ENCODE measurements at places on chromosomes 16 and 17.
A peak's percentile ranks its signal among the peaks of the same experiment; 100 is the strongest.

GRCh38 chr17:79051306-79051705 lies 23.3 kb upstream of the ENGASE start:
- DNase-seq, result no peak

GRCh38 chr16:64217789-64218535 lies 903.9 kb downstream of the CDH11 start:
- DNase-seq, result no peak

DNA sequence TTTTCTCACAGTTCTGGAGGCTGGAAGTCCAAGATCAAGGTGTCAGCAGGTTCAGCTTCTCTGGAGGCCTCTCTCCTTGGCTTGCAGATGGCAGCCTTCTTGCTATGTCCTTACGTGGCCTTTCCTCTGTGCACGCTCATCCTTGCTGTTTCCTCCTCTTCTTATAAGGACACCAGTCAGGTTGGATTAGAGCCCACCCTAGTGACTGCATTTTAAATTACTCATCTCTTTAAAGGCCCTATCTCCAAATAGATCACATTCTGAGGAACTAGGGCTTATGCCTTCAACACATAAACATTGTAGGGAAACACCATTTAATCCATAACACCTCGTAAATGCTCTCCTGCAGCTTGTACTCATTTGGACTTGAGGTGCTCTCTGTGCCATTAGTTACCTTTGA lies 36.3 kb downstream of the DHRS7C start:
- no peak for DNase-seq

DNA sequence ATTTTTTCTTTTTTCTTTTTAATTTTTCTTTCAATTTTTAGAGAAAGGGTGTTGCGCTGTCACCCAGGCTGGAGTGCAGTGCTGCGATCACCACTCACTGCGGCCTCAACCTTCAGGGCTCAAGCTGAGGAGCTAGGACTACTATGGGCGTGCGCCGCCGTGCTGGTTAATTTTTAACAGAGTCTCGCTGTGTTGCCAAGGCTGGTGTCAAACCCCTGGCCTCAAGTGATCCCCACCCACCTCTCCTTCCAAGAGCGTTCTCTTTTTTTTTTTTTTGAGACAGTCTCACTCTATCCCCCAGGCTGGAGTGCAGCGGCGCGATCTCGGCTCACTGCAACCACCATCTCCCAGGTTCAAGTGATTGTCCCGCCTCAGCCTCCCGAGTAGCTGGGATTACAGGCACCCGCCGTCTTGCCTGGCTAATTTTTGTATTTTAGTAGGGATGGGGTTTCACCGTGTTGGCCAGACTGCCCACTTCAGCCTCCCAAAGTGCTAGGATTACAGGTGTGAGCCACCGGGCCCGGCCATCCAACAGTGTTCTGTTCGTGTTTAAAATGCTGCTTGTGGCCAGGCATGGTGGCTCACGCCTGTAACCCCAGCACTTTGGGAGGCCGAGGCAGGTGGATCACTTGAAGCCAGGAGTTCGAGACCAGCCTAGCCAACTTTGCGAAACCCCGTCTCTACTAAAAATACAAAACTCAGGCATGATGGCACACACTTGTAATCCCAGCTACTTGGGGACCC lies 14.5 kb upstream of the RPL13 start:
- peak; percentile 34 for DNase-seq

GRCh38 chr16:50761267-50761666 lies 19.4 kb downstream of the CYLD start:
- DNase-seq, result no peak

DNA sequence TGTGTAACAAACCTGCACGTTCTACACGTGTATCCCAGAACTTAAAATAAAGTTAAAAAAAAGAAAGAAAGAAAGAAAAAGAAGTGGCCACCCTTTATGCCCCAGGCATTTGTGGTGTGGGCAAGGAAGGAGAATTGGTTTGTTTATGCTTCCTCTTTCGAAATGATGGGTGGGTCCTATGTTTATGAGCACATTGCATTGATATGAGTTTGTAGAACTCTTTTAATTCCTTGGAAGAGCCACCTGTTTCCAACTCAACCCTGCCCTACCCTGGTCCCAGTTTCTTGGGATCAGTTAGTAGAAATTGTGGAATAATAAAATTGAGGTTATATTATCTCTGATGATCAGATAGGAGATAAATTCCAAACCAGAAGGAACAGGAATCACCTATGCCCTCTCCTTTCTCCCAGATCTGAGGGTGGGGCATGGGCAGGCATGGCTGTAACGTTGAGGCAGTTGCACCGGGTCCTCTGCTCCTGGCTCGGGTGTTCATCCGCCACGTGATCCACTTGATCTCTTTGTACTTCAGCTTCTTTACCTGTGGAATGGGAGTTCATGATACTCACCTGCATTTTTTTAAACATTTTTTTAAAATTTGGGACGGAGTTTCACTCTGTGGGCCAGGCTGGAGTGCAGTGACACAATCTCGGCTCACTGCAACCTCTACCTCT lies 15.9 kb downstream of the CHAD start:
- no peak for DNase-seq

DNA sequence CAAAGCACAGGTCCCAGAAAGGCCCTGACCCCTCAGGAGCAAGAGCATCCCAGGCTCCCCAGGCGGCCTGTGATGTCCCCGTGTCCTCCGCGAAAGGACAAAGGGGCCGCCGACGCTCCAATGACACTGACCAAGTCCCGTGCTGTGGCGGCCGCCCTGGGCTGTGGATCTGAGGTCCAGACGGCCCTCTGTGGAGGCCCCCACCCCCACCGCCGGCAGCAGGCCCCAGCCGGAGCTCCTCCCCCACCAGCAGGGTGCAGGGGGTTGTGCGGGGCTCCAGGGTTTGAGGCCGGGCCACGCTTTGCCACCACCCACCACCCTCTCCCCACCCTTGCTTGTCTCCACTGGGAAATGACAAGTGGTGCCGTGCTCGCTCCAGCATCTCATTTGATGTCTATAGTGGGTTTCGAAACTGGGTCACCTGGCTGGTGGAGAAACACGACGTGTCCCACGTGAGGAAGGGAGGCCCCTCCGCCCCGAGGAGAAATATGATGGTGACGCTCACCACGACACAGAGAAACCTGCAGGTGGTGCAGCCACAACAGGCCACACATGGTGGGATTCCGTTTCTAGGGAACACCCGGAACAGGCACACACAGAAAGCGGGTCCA lies 31.2 kb upstream of the ZNF469 start:
- DNase-seq, result no peak

- DNase-seq, result peak; percentile 43
Measured at GRCh38 chr16:11576427-11577289, 10.1 kb downstream of the LITAF start.

- DNase-seq, result no peak
Measured at GRCh38 chr16:3472878-3473595, 22.3 kb downstream of the C16orf90 start.

DNA sequence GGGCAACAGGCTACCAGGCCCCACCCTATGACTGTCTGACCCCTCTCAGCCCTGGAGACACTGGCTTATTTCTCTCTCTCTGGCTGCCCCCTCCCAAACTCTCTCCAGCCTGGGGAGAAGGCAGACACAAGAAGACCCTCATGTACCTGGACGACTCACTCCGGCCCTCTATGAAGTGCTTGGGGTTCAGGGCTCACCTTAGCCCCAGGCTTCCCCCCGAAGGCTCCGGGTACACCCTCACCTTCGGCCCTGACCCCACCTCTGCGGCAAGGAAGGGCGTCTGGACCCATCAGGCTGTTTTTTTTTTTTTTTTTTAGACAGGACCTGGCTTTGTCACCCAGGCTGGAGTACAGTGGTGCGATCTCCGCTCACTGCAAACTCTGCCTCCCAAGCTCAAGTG lies 906 bp upstream of the CARMIL2 start:
- DNase-seq, result no peak

- no peak for DNase-seq
Measured at GRCh38 chr16:46915483-46916025, 31.4 kb downstream of the GPT2 start.

DNA sequence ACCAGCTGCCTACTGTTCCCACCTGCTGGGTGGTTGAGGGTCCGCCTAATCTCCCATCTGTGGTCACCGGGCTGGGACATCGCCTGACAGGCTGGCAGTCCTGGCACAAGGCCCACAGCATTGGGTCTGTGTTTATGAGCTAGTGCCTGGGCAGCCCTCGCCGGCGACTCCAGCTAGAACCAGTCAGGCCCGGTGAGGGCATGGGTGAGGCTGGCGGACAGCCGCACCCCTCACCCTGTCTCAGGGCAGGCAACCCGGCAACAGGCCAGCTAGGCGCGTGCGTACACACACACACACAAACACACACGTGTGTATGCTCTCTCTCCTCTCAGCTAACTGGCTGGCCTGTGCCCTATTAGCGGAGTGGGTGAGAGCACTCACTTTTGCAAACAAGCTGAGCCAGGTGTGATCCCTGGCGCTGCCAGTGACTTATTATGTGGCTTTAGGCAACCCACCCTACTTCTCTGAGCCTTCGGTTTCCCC lies 10.4 kb downstream of the HSD11B2 start:
- DNase-seq, result no peak

DNA sequence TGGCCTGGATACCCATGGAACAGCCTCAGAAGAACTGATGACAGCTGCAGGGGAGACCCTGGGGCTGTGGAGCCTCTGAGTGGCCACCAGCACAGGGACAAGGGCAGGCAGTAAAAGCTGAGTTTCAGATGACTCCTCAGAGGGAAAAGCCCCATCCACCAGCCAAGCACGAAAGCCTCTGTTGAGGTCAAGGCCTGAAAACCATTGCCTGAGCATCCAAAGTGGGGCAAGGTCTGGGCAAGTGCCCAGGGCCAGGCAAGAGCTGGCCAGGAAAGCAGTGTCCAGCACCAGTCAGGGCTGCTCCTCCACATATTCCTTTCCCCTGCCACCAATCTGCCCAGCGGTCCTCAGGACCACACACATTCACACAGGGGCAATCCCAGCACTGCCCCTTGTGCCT lies 16.4 kb downstream of the ATP6V0D1 start:
- no peak for DNase-seq

DNA sequence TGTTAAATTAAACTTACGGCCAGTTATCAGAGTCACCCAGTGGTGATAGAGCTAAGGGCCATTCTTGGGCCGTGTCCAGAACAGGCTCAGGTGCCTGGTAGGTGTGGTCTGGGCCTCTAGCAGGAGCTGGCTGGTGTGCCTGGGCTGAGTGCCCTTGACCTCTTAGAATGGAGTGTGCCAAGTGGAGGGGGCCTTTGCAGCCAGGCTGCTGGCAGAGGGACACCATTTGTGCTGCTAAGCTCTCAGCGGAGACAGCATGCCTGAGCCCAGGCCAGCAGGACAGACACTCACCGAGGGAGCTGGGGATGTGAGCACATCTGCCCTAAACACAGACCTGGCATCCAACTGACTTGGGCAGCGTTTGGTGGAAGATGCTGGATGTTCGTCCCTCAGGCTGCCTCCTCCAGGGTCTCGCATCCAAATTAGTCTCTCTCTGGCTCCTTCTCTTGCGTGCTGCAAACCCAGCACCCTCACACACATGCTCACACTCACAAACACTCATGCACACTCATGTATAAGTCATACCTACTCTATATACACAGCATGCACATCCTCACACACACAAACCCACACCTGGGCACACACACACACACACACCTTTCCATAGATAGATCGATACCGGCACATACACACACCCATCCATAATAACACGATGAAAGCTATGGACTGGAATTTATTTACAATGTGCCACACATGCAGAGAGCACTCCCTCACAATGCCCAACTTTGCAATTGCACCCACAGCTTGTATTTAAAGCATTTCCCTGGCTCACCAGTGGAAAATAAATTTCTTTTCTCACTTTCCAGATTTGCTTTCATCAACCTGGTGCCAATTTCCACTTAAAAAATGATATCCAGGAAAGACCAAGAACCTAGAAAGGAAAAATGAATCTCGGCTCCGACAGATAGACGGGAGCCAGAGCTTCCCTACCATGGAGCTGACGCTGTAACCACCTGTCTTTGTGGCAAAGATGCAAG lies 33.6 kb upstream of the CDH5 start:
- no peak for DNase-seq

- no peak for DNase-seq
Measured at GRCh38 chr16:26186091-26186615, 494.4 kb downstream of the HS3ST4 start.

DNA sequence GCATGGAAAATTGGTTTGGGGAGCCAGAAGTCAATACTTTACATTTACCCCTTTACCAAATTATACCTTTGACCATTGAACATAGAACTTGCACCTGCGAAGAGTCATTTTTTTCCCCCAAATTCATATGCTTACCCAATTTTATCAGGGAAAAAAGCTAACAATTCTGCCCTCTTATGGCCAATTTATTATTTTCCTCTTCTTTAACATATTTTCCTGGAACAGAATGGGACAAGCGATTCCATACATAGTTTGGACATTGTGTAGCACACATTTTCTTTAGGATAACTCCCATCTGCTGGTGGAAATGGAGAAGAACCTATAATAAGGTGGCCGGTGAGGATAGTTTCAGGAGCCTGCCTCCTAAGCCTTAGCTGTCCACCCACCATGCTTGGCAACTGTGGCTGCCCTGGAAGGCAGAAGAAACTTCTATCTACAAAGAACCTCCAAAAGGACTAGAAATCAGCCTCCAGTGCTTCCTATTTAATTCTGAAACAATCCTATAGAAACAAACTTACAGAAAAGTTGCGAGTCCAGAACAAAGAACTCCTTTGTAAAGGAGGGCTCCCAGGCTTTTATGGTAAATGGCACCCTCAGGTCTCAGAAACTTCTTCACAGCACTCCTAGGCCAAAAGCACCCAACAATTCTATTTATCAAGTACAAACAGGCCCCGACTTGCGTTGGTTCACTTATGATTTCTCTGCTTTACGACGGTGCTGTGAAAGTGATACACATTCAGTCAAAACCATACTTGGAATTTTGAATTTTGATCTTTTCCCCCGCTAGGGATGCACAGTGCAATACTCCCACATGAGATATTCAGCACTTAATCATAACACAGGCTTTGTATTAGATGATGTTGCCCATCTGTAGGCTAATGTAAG lies 64.1 kb upstream of the CACNG4 start:
- no peak for DNase-seq

- no peak for DNase-seq
Measured at GRCh38 chr16:1678500-1679098, 520 bp downstream of the JPT2 start.

- no peak for DNase-seq
Measured at GRCh38 chr16:84884596-84885341, 65.0 kb downstream of the CRISPLD2 start.

GRCh38 chr17:43830510-43831140 lies 2.3 kb downstream of the MPP3 start:
- no peak for DNase-seq

Data from Caco-2 (cell line).